ENCODE measurements at places on chromosomes 6 and 20.

DNA sequence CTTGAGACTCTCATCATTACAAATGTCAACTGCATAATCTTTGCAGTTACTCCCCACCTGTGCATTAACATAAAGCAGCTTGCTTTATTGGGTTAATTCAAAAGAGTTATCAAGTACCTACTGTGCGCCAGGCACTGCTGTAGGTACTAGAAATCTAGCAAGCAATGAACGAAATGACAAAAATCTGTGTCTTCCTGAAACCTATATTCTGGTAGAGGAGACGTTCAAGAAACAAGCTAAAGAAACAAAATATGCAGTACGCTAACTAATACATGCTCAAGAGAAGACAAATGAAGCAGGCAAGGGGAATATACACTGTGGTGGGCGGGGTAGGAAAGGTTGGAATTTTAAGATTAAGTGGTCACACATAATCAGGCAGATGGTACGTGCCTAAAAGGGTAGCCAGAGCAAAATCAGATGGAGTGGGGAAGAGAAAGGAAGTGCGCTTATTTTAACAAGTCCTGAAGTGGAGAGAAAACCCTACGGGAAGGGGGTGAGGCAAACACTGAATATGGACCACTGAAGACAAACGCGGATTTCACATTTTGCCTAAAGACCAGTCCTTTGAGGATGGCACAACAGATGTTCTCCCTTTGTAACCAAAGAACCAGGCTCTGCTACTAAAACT, 1.2 kb downstream of the ELOVL2 start:
- DNase-seq, result no peak

- DNase-seq, result no peak
Observed at GRCh38 chr6:1553562-1554083, 56.1 kb upstream of the FOXC1 start.

- DNase-seq, result no peak
Observed at GRCh38 chr6:135181333-135182070, 394 bp downstream of the MYB start.

GRCh38 chr6:106790935-106791334, 161.6 kb downstream of the QRSL1 start:
- no peak for DNase-seq

DNA sequence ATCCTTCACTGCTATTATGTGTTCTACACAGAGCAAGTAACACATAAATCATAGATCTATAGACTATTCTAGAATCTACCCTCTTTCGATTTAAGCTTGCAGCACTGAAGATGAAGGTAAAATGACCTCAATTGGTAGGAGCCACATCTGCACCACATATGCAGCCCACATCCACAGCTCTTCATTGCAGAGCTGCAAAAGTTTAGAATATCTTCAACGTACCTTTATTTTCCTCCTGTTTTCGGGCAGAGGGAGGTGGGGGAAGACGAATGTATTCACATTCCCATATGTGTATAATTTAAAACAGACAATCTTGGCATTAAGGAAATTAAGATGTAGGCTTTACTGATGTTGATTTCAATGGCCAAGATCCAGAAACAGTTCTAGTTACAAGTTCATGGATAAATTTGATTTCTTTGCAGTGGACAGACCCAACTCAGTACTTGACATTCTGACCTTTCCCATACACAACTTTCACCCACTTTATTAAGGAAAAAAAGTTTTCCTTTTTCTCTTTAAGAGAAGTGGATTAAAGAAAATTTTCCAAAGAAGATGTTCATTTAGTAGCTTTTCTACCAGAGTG, 14.0 kb downstream of the EPB41L2 start:
- DNase-seq, result no peak

GRCh38 chr6:136920216-136920615, 1.9 kb upstream of the SLC35D3 start:
- DNase-seq, result no peak

- DNase-seq, result no peak
Observed at GRCh38 chr20:61558726-61559125, 306.7 kb downstream of the CDH4 start.

Measured in hippocampal formation (tissue), 2 donors.